ENCODE measurements at places on chromosomes 6 and 20.

- no peak for DNase-seq
Measured at GRCh38 chr6:139219271-139219729, 72.5 kb downstream of the TXLNB start.

GRCh38 chr20:23628402-23629016 is 9.2 kb downstream of the CST3 start:
- DNase-seq: no peak

- no peak for DNase-seq
Measured at GRCh38 chr20:50870561-50871161, 60.6 kb downstream of the ADNP start.

- no peak for DNase-seq
Measured at GRCh38 chr6:26122793-26123674, 35.8 kb downstream of the HFE start.

- DNase-seq: no peak
Measured at GRCh38 chr20:41776421-41776820, 158.2 kb upstream of the CHD6 start.

- DNase-seq: no peak
Measured at GRCh38 chr20:47256668-47257236, 99.7 kb downstream of the ZMYND8 start.

DNA sequence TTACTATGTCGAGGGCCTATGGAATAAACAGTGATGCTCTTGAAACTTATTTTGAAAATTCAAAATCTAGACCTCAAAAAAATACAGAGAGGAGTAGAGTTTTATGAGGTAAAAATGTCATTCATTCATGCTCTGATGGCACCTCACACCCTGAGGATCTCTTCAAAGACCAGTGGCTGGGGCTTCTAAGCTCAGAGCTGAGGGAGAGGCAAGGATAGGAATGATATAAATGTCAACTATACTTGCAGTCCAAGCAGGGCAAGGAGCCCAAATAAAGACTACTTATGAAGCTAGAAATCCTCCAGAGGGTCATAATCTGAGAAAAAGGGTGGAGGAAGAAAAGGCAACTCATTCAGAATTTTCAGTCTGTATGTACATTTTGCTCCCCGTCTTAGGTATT is 136.7 kb upstream of the CARMIL1 start:
- no peak for DNase-seq

GRCh38 chr6:157909282-157909664 is 72.4 kb upstream of the SYNJ2 start:
- no peak for DNase-seq

DNA sequence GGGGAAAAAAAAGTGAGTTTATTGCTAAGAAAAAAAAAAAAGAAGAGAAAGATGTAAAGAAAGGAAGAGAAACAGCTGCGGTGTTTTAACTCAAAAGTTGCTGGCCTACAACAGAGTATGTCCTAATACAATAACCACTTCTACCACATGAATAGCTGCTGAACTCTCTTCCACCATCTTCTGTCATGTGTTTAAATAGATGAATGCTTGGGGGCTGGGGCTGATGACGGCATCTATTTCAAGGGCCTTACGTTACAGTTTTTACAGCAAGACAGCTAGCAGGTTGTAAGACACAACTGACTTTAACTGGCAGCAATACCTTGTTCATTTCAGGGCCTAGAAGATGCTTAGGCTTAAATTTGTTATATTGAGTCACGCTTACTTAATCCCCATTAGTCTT is 50.4 kb downstream of the MAP3K7 start:
- no peak for DNase-seq

DNA sequence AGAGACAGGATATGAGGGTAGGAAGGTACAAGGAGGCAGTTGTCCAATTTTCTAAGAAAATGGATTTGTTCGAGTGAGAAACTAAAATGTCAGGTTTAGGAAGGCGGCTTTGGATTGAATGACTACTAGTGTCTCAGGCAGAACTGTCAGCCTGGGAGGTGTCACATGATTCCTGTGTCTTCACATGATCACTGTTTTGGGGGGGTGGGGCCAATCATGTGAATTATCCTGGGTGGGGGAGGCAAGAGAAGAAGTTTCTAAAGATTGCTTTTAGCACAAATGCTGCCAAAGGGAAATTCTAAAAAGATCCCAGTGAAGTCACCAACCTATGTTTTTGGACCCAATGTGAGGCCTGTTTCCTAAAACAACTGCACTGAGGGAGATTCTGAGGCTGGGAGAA is 2.3 kb downstream of the SIRPA start:
- no peak for DNase-seq

- DNase-seq: no peak
Measured at GRCh38 chr20:44010162-44010704, 95.6 kb downstream of the TOX2 start.

- no peak for DNase-seq
Measured at GRCh38 chr6:128567029-128567428, 46.6 kb upstream of the PTPRK start.

DNA sequence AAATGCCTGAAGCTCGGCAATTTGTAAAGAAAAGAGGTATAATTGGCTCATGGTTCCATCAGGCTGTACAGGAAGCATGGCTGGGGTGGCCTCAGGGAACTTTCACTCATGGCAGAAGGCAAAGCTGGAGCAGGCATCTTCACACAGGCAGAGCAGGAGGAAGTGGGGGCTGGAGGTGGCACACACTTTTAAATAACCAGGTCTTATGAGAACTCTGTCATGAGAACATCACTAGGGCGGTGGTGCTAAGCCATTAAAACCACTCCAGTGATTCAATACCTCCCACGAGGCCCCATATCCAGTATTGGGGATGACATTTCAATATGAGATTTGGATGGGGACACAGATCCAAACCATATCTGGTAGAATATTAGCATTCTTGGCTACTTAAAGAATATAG is 345.2 kb downstream of the ARHGAP18 start:
- DNase-seq: no peak

DNA sequence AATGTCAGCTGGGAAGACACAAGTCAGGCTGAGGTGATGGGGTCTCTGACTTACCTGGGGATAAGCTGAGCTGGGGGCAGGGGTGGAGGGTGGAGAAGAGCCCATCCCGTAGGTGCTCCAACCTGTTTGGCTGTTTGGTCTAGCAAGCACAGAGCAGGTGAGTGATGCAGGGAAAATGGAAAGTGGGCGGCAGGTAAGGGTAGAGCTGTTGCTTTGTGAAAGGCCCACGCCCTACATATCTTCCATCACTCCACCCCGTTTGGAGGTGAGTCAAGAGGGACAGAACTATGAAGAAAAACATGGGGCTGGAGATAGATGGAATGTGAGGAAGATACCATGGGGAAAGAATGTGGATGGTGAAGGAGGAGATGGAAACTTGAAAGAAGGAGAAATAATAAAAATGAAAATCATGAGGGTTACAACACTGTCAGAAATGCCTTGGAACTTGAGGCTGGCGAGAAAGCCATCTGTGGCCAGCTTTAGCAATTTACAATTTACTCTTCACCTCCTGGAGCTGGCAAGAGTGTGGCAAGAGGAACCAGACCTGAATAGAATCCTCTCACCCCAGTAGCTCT is 1.3 kb downstream of the LY6G6C start:
- no peak for DNase-seq

GRCh38 chr6:111598181-111598580 is 7.5 kb downstream of the TRAF3IP2 start:
- no peak for DNase-seq

- DNase-seq: no peak
Measured at GRCh38 chr6:36912030-36912454, 26.3 kb downstream of the C6orf89 start.

- DNase-seq: no peak
Measured at GRCh38 chr20:62646851-62647520, 4.7 kb downstream of the SLCO4A1 start.

GRCh38 chr20:16271450-16271849 is 301.8 kb downstream of the KIF16B start:
- DNase-seq: no peak

GRCh38 chr6:114007516-114007915 is 36.6 kb upstream of the HDAC2 start:
- no peak for DNase-seq

GRCh38 chr6:109623288-109623687 is 67.7 kb downstream of the AK9 start:
- no peak for DNase-seq

Data from cortex of kidney (tissue), 1 donor.